ENCODE measurements at places on chromosomes 12 and 14. TPM values are rescaled to one million over a fixed set of nuclear protein-coding genes. Genes with fewer than 3 reads are reported as not detected.

- DNase-seq, result no peak
Observed at GRCh38 chr12:126994599-126994998, 1272.4 kb upstream of the TMEM132C start.

The CEBPE gene
- 0.34 TPM for total RNA-seq

DNA sequence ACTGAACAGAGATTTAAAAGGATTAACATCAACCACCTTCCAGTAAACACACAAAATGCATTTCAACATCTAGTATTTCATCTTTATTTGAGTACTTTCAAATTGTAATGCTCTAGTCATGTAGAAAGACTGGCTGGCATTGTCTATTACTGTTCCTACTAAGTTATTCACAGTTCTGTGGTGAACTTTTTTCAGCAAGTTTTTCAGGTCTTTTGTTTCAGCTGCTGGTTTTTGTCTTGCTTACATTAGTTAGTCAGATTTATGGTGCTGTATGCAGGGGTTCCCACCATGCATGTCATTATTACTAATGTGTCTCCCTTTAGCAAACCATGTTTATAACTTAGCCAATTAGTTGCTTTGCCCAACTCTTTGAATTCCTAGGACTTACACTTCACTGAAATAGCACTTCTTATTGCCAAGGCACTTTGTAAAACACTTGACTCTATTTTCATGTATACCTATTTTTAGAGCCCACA, 253.4 kb upstream of the KITLG start:
- DNase-seq, result no peak

DNA sequence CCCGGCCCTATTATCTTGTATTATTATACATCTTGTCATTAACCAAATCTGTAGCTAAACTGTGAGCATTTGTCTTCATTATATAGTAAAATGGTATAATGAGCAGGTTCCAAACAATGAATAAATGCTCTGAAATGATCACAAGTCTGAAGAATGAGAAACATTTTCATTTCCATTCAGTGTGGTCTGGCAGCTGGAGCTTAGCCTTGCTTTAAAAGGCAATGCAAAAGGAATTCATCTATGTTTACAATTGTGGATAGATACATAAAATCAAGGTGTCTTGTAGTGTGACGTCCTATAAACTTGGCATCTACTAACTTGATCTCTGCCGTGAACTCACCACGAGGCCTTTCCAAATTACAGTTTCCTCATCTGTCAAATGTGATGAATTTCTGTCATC, 168.3 kb downstream of the RMST start:
- DNase-seq, result no peak

DNA sequence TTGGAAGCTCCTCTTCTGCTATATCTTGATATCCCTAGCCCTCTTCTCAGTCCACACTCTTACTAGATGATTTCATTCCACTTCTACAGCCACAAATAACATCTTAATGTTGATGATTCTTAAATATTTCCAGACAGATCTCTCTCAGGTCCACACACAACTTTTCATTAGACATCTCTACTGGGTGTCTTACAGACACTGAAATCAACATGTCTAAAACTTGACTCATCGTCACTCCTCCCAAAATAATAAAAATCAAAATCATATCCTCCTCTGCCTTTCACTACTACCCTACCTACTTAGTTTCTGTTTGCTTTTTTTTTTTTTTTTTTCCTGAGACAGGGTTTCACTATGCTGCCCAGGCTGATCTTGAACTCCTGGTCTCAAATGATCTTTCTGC, 11.9 kb downstream of the PRDM4 start:
- DNase-seq, result no peak

DNA sequence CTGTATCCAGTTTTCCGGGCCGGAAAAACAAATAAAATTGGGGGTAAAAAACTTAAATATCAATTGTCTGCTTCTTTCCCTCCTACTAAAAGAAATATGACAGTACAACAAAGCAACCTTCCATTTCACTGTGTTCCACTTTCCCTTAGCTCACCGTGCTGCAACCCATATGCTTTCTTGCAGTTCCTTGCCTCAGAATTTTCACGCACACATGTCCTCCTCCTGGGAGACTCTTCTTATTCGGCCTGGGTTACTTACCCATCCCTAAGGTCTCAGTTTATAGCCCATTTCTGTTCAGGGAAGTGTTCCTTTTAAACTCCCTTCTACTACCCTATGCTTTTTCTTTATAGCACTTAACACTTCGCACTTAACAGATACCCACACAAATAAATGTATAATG, 4.5 kb upstream of the MAGOHB start:
- DNase-seq, result no peak

GRCh38 chr12:107325075-107325608, 231.8 kb upstream of the CRY1 start:
- DNase-seq, result no peak

DNA sequence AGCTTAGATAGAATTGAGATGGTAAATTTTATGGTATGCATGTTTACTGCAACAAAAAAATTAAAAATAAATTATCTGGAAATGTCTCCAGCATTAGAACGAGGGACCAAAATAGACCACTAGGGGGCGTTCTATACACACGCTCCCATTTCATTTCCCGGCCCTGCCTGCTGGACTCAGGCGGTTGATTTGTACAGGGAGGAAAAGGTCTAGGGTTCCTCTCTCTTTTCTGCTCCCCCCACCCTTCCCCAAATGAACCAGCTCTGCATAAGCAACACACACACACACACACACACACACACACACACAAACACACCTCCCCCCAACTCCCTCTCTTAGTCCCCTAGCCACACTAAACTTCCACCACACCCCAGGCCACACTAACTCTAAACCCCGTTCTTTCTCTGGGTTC, 7.8 kb upstream of the DTX1 start:
- peak; percentile 77 for DNase-seq

DNA sequence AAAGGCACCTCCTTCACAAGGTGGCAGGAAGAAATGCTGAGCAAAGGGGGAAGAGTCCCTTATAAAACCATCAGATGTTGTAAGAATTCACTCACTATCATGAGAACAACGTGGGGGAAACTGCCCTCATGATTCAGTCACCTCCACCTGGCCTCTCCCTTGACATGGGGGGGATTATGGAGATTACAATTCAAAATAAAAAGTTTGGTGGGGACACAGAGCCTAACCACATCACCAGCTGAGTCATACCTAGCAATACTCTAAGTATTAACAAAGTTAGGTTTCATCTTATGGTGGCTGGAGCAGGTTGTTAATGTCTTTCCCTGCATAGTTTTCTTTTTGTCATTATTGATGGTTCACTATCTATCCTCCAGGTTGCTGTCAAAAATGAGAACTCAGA, 113.2 kb upstream of the PPFIA2 start:
- peak; percentile 7 for DNase-seq

DNA sequence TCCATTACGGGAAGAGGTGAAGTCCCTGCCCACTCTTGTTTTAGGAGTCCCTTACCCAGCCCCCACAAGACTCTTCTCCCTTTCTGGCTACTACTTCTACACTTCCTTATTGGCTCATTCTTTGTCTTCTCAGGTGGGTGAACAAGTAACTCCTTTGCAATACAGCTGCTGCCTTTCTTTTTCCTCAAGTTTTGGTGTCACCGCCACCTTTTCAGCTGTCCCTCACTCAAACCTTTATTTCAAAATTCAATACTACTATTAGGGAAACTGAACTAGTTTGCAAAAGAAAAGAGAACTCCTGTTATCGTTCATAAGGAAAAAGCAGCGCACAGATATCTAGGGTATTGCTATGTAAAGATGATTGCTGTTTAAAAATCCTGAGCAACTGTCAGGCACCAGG, 6.1 kb downstream of the RSRC2 start:
- DNase-seq, result no peak

The ADAMTS20 gene
- total RNA-seq, result not detected

The SYNE3 gene
- 64.1 TPM for total RNA-seq

The TEX22 gene
- total RNA-seq, result 2.2 TPM

DNA sequence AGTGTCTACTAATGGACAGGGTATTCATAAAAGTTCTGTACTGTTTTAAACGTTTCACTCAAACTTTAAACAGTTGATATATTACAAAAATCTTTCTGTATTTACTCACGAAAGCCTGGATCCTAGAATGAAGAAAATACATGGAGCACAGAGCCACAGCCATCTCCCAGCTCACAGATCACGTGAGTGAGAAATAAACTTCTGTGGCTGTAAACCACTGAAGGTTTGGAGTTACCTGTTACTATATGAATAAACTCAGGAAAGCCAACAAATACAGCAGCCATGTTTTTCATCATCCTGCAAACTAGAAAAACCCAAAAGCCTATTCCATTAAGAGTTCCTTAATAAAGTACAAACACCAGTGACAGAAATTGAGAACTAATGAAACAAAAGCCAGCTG, 867 bp upstream of the TDG start:
- DNase-seq, result no peak

DNA sequence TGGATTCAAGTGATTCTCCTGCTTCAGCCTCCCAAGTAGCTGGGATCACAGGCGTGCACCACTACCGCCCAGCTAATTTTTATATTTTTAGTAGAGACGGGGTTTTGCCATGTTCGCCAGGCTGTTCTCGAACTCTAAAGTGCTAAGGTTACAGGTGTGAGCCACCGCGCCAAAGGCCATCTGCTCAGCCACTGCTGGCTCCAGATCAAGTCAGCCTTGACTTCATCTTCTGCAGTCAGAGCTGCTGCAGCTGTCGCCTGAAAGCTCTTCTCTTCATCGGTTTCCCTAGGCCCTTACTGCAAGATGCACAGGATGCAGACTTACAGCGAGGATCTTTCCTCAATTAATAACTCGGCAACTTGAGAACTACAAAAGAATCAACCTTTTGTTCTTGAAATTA, 66.8 kb downstream of the CLIP1 start:
- no peak for DNase-seq

DNA sequence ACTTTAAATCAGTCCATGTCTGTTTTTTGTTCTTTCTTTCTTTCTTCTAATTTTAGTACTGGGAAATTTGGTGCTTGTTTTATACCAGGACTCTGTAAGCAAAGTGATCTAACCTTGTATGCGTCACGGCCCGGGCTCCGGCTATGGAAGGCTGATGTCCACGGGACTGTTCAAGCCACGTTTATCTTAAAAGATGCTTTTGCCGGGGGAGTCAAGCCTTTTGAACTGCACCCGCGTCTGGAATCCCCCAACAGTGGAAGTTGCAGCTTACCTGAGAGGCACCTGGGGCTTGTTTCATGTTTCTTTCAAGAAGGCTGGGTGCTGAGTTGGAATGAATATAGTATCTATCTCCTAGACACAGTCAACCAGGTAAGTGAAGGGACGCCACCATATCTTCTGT, 62.2 kb downstream of the TECPR2 start:
- DNase-seq, result no peak

The CMA1 gene
- 0.34 TPM for total RNA-seq

The IL26 gene
- not detected for total RNA-seq

DNA sequence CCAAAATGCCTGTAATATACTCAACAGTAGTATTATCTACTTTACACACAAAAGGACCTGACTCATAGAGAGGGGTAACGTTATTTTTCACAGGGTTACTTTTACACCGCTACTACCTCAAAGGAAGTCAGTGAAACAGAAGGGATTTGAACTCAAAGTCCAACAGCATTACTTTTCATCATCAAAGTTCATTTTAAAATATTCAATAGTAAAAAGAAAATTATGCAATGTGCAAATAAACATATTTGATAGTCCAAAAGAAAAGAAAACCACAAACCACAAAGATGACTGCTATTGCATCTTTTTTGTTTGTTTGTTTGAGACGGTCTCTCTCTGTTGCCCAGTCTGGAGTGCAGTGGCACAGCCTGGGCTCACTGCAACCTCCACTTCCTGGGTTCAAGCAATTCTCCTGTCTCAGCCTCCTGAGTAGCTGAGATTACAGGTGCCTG, 15.5 kb downstream of the KIF21A start:
- DNase-seq, result no peak

The ZFHX2 gene
- 1.0 TPM for total RNA-seq

The SLC41A2 gene
- 5.3 TPM for total RNA-seq

The SLC25A21 gene
- not detected for total RNA-seq

DNA sequence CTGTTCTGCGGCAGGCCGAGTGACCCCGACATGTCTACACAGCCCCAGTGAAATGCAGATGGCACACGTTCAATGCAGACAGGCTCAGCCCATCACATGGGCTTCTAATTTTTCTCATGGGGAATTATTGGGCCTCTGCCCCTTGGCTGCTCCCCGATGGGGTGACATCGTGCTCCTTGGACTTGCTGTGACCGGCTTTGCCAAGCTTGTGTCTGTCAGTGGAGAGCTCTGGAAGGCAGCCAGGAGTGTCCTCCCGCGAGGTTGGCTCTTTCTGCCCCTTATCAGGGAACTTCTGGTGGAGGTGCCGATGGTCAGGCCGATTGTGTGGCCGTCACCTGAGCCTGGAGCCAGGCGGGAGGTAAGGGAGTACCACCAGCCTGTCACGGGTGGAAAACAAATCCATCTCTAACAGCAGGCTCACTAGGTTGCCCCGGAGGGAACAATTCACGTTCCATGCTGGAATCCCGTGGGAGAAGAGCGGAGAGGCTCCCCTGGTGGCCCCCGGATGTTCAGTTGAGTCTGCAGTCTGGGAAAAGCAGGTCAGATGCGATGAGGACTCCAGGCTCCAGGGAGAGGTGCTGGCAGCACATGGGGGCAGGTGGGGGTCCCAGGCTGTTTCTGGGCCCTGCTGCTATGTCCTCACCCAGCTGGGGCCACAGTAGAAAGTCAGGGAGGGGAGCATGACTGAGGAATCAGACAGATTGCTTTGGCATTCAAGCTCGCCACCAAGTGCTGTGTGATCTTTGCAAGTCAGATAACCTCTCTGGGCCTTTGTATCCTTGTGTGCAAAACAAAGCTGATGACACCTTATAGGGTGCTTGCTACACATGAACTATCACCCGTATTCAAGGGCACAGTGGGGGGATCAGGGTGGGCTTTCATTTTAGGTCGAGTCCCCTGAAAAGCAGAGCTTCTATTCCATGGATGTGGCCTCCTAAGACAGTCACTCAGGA, 43.2 kb upstream of the EML1 start:
- no peak for DNase-seq

GRCh38 chr12:3453990-3454680, 36.9 kb upstream of the PRMT8 start:
- no peak for DNase-seq

- no peak for DNase-seq
Observed at GRCh38 chr14:78721756-78722480, 551.7 kb downstream of the NRXN3 start.

DNA sequence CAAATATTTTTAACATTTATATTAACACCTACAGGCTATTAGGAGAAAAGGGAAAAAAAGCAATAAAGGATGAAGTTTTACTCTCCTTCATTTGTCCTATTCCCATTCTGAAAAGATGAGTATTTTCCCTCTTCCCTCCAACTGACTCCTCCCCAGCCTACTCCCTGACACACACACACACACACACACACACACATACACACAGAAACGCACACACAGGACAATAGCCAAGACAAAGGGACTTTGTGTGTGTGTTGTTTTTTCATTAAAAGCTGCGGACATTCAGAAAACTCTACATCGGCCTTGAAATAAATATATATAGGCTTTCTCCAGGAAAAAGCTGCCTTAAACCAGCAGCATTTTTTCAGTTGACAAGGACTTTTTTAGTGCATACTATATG, 74.8 kb downstream of the PRKAB1 start:
- no peak for DNase-seq

The TAS2R42 gene
- not detected for total RNA-seq

The NPAS3 gene
- total RNA-seq, result not detected

Measured in activated CD8-positive, alpha-beta T cell treated with anti-CD3 and anti-CD28 coated beads for 36 hours (primary cell).